Thyroid gland (tissue), 4 donors: ENCODE measurements at places on chromosomes 2 and 18. TPM values are rescaled to one million over a fixed set of nuclear protein-coding genes. Genes with fewer than 3 reads are reported as not detected.
A peak's percentile ranks its signal among the peaks of the same experiment; 100 is the strongest.

DNA sequence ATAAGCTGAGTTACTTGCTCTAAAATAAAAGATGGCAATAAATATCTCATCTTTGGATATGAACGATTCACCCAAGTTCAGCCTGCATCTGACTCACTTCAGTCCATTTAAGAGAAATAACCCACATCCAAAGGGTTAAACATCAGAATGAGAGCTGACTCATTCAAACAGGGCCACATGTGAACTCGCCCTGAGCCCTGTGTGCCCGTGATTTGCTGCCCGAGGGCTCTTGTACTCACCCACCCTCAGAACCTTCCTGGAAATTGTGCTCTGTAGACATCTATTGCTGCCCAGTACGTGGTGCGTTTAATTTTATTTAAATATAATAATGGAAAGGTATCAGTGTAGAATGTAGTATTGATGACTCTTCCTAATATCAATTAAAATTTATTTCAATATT is 66.9 kb upstream of the RBM44 start:
- H3K4me1 ChIP-seq, result peaks cover 68% of the 10 kb centered on the region
- no peaks in the 10 kb centered on the region for H3K27me3 ChIP-seq
- DNase-seq, result no peak

GRCh38 chr2:8170552-8171327 is 511.1 kb upstream of the ID2 start:
- H3K4me3 ChIP-seq, result no peak overlapping the region
- H3K27ac ChIP-seq, result no peak overlapping the region
- H3K36me3 ChIP-seq, result no peaks in the 10 kb centered on the region

DNA sequence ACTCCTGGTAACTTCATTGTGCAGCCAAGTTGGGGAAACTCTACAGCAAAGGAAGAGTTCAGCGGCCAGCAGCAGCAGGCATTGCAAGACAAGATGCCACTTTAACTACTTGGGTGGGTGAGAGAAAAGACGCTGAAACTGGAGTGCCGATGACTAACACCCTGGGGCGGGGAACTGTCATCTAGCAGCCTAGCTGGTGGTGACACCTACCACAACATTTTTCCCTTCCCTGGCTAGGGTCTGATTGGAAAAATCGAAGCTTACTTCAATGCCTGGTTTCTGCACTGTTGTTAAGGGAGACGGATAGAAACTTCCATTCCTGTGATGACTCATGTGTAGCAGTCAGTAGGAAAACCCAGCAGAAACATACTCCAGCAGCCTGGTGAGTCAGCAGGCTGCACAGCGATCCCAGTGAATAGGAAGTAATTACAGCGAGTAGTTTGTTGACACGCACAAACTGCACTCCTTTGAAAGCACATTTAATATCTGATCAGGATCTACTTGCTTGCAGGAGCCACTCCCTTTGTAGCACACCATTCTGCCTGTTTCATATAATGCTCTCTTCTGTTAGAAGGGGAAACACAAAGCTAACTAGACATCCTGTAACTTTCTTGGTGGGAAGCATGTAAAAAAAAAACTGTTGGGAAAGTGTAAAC is 62.1 kb upstream of the MAPRE2 start:
- peak; percentile 71 for DNase-seq
- H3K27me3 ChIP-seq, result no peaks in the 10 kb centered on the region
- no peaks in the 10 kb centered on the region for H3K36me3 ChIP-seq
- H3K4me1 ChIP-seq, result no peaks in the 10 kb centered on the region

- DNase-seq, result no peak
- no peak overlapping the region for H3K4me3 ChIP-seq
- no peaks in the 10 kb centered on the region for H3K36me3 ChIP-seq
- H3K27ac ChIP-seq, result peak overlapping the region; percentile 12
- peaks cover 11% of the 10 kb centered on the region for H3K4me1 ChIP-seq
Measured at GRCh38 chr2:236998236-236998635, 87.5 kb upstream of the COPS8 start.

DNA sequence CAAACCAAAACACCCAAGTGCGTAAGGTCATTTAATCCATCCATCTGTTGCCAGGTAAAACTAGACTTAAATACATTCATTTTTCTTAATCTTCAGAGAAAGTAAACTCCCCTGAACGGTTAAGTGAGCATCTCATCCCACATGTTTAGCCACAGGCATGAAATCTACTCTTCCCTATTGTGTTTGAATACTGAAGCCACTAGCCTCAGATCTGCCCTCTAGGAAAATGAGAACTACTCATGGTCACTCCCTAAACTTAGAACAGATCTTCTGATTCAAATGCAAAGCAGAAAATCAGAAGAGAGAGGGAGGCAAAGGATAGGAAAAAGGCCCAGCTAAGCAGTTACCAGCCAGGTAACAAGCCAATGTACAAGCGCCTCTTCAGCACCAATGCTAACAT is 7.1 kb downstream of the TMEM247 start:
- H3K27me3 ChIP-seq, result no peaks in the 10 kb centered on the region
- peaks cover 35% of the 10 kb centered on the region for H3K4me1 ChIP-seq
- DNase-seq, result no peak
- no peak overlapping the region for H3K27ac ChIP-seq
- H3K4me3 ChIP-seq, result no peak overlapping the region
- H3K36me3 ChIP-seq, result no peaks in the 10 kb centered on the region

DNA sequence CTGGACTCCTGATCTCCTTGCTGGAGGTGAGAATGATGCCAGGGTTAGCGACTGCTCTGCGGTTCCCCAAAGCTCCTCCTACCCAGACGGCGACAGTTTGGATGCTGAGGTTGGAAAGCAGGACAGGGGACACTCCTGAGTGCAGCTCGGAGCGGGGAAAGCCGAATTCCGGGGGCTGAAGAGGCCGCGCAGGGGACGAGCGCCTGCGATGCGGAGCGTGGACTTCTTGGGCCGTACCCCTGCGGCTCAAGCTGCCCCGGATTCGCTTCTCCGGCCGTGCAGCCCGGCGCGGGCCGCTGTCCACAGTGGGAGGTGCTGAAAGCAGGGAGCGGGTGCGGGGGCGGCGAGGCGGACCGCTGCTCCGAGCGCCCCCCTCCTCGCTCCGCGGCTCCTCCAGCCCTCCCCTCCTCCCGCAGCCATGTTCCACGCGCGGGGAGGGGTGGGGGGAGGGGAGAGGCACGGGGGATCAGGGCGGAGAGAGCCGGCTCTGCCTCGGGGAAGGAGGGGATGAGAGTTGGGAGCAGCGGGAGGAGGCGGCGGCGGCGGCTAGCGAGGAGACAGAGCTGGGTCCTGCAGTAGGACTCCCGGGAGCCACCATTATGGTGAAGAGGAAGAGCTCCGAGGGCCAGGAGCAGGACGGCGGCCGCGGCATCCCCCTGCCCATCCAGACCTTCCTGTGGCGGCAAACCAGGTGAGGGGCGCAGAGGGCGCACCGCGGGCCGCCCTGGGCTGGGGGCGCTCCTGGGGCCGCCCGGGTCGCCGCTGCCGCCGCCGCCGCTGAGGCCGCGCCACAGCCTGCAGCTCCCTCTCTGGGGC is at the start of gene UNC80:
Gene UNC80, plus strand, starts transcription at position 359 of the 816 bp plus-strand sequence. Its CDS starts 241 bp downstream, at position 600.
- no peaks in the 10 kb centered on the region for H3K4me1 ChIP-seq
- no peaks in the 10 kb centered on the region for H3K36me3 ChIP-seq
- DNase-seq, result peak; percentile 80
- H3K27me3 ChIP-seq, result no peaks in the 10 kb centered on the region
- no peak within 1 kb of the TSS for H3K27ac ChIP-seq

DNA sequence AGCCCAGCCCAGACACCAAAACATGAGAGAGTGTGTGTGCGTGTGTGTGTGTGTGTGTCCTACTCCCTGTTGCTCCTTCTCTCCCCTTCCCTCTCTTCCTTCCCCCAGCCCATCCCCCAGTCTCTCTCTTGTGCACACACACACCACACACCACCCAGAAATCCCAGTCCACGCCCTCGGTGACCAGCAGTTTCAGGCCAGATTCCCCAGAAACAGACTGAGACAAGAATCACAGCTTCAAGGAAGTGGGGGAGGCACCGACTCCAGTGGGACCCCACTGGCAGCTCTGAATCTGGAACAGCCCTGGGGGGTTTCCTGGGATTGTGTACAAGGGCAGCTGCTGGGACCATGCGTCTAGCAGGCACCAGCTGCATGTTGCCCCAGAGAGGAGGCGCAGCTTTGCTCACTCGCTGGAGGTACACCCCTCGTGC is 113.5 kb downstream of the NDUFA10 start:
- H3K27me3 ChIP-seq, result no peaks in the 10 kb centered on the region
- no peak overlapping the region for H3K4me3 ChIP-seq
- H3K4me1 ChIP-seq, result no peaks in the 10 kb centered on the region
- H3K36me3 ChIP-seq, result no peaks in the 10 kb centered on the region

GRCh38 chr2:12106440-12107080 is 360.1 kb downstream of the LPIN1 start:
- no peaks in the 10 kb centered on the region for H3K4me1 ChIP-seq
- no peak overlapping the region for H3K4me3 ChIP-seq
- H3K36me3 ChIP-seq, result no peaks in the 10 kb centered on the region
- H3K27ac ChIP-seq, result no peak overlapping the region

GRCh38 chr2:28676152-28676835 is 75.3 kb upstream of the PPP1CB start:
- no peaks in the 10 kb centered on the region for H3K36me3 ChIP-seq
- H3K27ac ChIP-seq, result no peak overlapping the region
- peaks cover 9% of the 10 kb centered on the region for H3K4me1 ChIP-seq
- H3K4me3 ChIP-seq, result no peak overlapping the region

DNA sequence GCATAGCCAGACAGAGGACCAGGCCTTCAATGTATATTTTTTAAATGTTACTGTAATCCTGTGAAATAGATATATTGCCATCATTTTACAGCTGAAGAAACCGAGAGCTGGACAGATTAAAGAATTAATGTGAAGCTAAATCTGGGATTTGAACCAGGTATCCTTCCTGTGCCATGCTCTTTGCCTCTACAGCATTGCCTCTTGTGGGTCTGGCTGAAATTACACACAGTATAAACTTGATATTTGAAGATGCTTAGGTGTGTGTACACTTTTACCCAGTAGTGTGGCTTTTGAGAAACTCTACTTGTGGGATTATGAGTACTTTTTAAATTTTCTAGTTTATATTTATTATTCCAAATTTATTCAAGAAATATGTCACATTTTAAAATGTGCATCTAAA is 264.5 kb downstream of the CNTNAP5 start:
- H3K36me3 ChIP-seq, result no peaks in the 10 kb centered on the region
- no peaks in the 10 kb centered on the region for H3K27me3 ChIP-seq
- DNase-seq, result no peak
- no peaks in the 10 kb centered on the region for H3K4me1 ChIP-seq
- H3K4me3 ChIP-seq, result no peak overlapping the region

GRCh38 chr2:143300536-143300935 is 171.3 kb downstream of the ARHGAP15 start:
- H3K36me3 ChIP-seq, result no peaks in the 10 kb centered on the region
- H3K4me3 ChIP-seq, result no peak overlapping the region
- H3K27me3 ChIP-seq, result no peaks in the 10 kb centered on the region
- H3K27ac ChIP-seq, result no peak overlapping the region
- no peaks in the 10 kb centered on the region for H3K4me1 ChIP-seq

- no peak overlapping the region for H3K4me3 ChIP-seq
- H3K27me3 ChIP-seq, result no peaks in the 10 kb centered on the region
- H3K27ac ChIP-seq, result no peak overlapping the region
- H3K4me1 ChIP-seq, result no peaks in the 10 kb centered on the region
Measured at GRCh38 chr18:1483385-1483784, 578.7 kb downstream of the ADCYAP1 start.

DNA sequence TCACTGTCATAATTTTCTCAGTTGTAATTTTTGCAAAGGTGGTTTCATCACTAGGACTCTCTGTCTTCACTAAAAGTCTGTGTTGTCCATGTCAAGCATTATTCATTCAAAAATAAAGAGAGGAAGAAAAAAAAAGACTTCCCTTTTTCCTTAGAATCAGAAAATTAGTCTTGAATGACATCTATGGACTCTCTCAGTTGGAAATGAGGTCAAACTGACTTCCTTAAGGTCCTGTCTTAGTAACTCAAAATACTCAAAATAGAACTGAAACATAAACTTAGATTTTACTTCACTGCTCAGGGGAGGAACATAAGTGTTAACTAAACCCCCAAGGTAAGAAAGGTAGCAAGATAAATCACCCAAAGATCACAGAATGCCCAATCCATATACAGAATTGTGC is 2.2 kb upstream of the ZNF407 start:
- no peak for DNase-seq
- peaks cover 21% of the 10 kb centered on the region for H3K4me1 ChIP-seq

PROM2 gene
- total RNA-seq, result 22.6 TPM

GNAL gene
- total RNA-seq, result 30.4 TPM

STK25 gene
- total RNA-seq, result 364 TPM

CEP68 gene
- 34.1 TPM for total RNA-seq

CD8B2 gene
- total RNA-seq, result not detected

MYO5B gene
- total RNA-seq, result 101 TPM

CRYGD gene
- not detected for total RNA-seq

EEF1B2 gene
- total RNA-seq, result 766 TPM

ALK gene
- 0.22 TPM for total RNA-seq

TXNDC2 gene
- total RNA-seq, result not detected

HMSD gene
- total RNA-seq, result not detected
